ENCODE measurements at places on chromosomes 6 and 20.

- no peak for DNase-seq
Observed at GRCh38 chr20:38202153-38202981, 37.3 kb upstream of the TGM2 start.

DNA sequence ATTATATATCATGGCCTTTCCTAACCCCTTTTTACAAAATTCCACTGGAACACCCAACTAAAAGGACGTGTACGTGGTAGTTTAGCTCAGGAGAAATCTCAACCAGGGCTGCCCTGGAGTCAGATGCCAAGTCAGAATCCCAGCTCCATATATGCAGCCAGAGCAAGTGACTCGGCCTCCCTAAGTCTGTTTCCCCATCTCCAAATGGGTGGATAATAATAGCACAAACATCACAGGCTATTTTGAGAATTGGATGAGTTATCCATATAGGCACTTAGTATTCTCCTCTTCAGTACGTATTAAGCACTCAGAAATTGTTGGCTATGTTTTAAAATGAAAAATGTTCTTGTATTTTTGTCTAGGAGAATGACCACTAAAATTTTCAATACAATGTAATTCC lies 481.5 kb downstream of the CD109 start:
- DNase-seq, result no peak

GRCh38 chr6:129342243-129342642 lies 367.7 kb downstream of the ARHGAP18 start:
- DNase-seq, result no peak

DNA sequence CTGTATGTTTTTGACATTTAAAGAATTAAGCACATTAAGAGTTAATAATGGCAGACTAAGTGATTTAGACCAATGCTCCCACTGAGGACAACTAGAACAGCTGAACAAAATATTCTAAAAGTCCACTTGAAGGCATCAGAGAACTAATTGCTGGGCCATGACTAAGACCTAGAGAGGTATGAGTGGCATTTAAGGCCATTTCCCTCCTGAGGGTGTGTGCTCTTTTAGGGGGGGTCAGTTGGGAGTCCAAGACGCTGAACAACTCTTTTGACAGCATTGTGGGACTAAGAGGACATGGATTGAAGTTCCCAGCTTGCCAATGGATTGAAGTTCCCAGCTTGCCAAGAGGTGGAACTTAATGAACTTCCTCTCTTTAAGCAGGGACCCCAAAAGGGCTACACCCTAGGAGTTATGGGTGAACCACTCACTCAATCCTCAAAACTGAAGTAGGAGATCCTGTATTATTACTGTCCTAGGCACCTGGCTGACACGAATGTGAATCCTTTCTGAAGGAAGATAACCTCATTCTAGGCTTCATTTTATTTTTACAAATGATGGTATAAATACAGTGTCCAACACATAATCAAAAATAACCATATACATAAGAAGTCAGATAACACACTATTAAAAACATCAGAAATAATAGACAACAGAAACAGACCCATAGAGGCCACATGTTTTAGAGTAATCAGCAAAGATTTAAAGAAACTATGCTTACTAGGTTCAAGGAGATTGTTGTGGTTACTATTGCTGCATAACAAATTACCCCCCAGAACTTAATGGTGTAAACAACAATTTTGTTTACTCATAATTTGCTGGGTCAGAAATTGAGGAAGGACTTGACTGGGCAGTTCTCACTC lies 175.1 kb downstream of the VEGFA start:
- no peak for DNase-seq

DNA sequence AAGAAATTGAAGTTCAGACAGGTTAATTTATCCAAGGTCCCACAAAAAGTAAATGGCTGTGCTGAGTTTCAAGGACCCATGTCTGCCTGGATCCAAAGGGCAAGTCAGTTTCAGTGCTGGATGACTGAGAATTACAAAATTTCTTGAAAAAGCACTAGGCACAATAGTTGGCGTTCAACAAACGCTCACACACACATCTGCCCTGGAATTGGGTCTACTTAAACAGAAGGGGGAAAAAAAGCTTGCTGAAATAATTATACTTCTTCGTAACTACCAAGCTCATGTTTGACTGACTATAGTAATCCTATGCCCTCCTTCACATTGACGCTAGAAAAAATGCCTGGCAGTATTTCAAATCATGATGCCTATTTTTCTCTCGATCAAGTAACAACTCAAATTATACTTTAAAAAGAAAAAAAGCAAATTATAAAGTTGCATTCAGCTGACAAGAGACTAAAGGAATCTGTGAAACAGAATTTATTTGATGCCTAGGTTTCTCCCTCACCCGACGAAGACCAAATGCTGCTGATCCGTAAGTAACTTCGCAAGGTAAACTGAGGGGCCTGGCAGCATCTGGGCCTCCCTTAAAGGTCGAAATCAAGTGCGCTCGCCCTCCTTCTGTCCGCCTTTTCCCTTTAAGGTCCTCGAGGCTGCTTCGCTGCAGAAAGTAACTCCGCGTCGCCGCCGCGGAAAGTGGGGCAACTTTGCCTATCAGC lies 650 bp upstream of the CD2AP start:
- no peak for DNase-seq

GRCh38 chr20:58071298-58071697 lies 157.2 kb downstream of the ANKRD60 start:
- DNase-seq, result no peak

GRCh38 chr20:63309261-63310071 lies 16.5 kb downstream of the COL20A1 start:
- DNase-seq, result peak; percentile 6

DNA sequence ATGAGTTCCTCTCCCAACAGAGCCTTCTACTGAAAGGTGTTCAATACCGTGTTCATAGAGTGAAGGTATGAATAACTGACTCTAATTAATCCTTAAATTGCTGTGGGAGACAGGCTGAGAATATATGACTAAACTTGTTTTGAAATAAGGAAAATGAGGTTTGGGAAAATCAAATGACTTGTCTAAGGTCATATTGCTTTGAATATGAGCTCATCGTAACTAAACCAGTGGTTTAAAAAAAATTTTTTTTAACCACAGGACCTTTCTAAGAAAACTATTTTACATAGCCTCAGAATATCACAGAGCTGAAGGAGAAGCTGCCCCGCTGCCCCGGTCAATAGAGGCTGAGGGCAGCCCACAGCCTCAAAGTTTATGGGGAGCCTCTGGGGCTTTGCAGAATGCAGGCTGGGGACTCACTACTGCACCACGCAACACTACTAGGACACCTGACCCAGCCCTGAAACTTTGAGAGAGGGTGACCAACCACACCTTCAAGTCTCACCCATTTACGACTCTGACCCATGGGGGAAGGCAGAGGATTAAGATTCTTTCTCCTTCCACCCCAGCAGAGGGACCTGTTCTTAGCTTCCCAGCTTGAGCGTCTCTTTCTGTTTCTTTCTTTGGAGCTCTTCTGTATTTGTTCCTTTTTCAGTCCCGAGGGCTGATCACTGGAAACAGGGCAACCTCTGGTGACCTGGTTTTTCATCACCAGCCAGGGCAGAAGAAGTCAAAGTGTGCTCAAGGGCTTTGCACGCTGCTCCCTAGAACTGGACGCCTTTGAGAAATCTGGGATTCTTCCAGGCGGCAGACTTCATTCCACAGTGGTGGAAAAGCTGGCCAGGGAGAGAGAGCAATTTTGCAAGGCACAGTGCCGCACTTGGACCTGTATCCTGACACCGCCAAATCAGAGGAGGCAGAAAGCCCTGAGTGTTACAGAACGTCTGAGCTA lies 220.2 kb downstream of the ATXN1 start:
- no peak for DNase-seq

DNA sequence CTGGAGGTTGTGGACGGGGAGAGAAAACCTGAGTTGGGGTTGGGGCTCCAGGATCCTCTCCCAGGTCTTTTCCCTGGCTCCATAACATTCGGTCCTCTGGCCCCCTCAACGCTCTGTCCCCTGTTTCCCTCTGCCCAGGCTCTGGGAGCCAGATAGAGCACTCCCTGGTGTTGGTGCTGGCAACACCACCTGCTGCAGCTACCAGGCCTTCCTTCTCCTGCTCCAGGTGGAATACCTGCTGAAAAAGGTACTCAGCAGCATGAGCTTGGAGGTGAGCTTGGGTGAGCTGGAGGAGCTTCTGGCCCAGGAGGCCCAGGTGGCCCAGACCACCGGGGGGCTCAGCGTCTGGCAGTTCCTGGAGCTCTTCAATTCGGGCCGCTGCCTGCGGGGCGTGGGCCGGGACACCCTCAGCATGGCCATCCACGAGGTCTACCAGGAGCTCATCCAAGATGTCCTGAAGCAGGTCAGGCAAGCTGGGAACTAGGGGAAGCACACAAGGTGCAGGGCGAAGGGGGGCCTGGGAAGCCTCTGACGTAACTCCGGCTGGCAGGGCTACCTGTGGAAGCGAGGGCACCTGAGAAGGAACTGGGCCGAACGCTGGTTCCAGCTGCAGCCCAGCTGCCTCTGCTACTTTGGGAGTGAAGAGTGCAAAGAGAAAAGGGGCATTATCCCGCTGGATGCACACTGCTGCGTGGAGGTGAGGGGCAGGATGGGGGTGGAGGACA lies 14.6 kb downstream of the DEF6 start:
- DNase-seq, result no peak

DNA sequence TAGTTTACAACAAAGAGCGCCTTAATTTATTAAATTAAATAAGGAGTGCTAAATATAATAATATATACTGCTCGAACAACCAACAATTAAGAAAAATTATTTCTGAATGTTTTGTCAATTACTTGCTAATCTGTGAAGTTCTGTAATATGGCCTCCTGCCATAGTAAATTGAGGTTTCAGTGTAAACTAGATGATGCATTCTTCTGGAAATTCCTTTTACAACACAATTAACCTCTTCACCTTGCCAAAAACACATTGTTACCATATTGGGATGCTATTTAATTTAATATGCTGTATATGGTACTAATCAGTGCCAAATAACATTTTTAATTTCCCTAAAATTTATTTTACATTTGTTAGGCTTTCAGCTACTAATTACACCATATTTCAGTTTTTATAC lies 808.4 kb upstream of the CITED2 start:
- no peak for DNase-seq

DNA sequence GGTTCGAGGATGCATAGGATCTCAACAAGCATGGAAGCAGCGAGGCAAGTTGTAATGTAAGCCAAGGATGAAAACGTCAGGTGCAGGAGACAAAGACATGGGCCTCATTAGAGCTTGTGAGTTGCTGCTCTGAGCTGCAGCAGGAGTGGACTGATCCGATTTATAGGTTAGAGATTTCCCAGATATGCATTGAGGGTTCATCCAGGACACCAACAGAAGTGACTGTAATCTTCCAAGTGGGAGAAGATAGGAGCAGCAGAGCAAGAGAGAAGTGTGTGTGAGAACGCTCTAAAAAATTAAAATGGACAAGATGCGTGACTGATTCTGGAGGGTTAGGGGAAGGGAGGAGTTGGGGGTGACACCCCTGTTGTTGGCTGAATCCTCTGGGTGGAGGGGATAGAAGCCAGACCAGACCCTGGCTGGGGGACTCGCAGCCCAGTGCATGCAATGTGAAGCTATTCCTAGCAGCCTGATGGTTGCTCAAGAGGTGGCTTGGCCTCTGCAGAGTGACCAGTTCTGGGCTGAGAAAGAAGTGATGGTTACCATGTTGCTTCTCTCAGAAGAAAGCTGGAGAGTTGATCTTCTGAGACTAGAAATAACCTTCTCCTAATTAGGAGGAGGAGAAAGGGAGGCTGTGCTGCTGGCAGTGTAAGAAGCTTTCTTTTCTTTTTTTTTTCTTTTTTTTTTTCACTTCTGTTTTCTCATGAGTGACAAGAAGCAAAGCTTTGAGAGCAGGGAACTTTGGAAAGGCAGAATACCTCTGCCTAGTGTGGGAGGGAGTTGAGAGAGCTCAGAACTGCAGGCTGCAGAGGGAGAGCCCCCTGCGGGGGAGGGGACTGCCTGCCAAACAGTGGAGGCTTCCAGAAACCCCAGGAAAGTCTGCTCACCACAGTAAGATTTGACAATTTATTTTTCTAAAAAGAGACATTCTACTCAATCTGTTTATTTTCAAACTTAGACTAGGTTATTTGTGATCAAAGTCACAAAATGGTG lies 116.9 kb downstream of the SLX4IP start:
- DNase-seq, result no peak

DNA sequence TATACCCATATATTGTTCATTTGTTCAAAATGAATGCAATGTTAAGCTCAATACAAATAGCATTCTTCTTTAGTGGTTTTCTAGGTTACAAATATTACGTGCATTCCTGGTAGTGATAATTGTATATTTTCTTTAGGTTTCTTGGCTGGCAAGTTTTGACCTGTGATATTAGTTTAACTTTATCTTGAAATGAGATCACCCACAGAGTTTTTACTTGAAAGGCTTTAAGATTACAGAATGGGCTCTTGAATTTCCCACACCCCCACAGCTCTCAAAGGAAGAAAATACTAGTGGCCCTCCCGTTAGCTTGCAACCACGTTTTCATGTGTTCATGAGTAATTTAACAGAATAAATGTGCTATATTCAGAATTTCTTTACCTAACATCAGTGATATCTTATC lies 1315.5 kb upstream of the GJE1 start:
- DNase-seq, result no peak
